ENCODE measurements at places on chromosomes 12 and 14.

DNA sequence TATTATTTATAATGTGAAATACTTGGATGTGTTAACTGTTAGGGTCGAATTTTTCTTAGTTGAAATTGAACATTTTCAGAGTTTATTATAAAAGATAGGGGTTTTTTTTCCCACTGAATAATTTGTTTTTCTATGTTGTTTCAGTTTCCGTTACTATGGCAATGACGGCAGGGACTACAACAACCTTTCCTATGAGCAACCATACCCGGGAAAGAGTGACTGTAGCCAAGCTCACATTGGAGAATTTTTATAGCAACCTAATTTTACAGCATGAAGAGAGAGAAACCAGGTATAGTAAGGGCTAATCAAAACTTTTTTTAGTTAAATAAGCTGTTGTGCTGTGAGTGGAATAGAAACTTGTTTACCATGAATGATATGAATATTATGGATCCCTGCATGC lies 35.1 kb upstream of the BMAL2 start:
- no peak for DNase-seq
- H3K36me3 ChIP-seq, result peaks cover 32% of the 10 kb centered on the region
- H3K4me1 ChIP-seq, result peaks cover 2% of the 10 kb centered on the region
- no peak overlapping the region for H3K4me3 ChIP-seq

DNA sequence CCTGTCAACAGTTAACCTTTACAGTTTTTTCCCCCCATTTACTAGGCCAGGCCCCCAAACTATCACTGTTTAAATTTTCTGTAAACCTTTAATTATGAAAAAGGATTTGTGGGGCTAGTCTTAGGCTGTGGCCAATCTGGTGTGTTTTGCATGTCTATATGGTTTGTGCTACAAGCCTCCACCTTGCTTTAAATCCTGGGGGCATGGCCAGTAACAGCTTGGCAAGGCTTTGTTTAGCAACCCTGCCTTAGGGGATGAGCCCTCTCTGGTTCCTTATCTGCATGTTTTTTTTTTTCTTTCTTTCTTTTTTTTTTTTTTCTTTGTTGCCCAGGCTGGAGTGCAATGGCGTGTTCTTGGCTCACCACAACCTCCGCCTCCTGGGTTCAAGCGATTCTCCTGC lies 102.7 kb downstream of the KCNMB4 start:
- no peaks in the 10 kb centered on the region for H3K27me3 ChIP-seq
- no peak for DNase-seq
- H3K36me3 ChIP-seq, result peaks cover 14% of the 10 kb centered on the region
- H3K4me3 ChIP-seq, result no peak overlapping the region
- H3K27ac ChIP-seq, result no peak overlapping the region

- H3K36me3 ChIP-seq, result no peaks in the 10 kb centered on the region
- DNase-seq, result no peak
- no peaks in the 10 kb centered on the region for H3K27me3 ChIP-seq
- H3K4me3 ChIP-seq, result no peak overlapping the region
- no peak overlapping the region for H3K27ac ChIP-seq
Observed at GRCh38 chr12:77578466-77579220, 252.1 kb upstream of the NAV3 start.

- H3K36me3 ChIP-seq, result no peaks in the 10 kb centered on the region
- no peak overlapping the region for H3K27ac ChIP-seq
- no peak overlapping the region for H3K4me3 ChIP-seq
- H3K27me3 ChIP-seq, result no peaks in the 10 kb centered on the region
- H3K4me1 ChIP-seq, result no peaks in the 10 kb centered on the region
Observed at GRCh38 chr12:87925021-87925420, 104.2 kb downstream of the C12orf50 start.

GRCh38 chr12:50574601-50575348 lies 70.0 kb downstream of the DIP2B start:
- H3K27ac ChIP-seq, result no peak overlapping the region
- no peaks in the 10 kb centered on the region for H3K36me3 ChIP-seq
- H3K27me3 ChIP-seq, result no peaks in the 10 kb centered on the region
- peaks cover 8% of the 10 kb centered on the region for H3K4me1 ChIP-seq
- no peak for DNase-seq

GRCh38 chr12:38847247-38847646 lies 58.1 kb downstream of the CPNE8 start:
- H3K4me3 ChIP-seq, result no peak overlapping the region
- H3K4me1 ChIP-seq, result no peaks in the 10 kb centered on the region
- H3K27ac ChIP-seq, result no peak overlapping the region
- DNase-seq, result no peak

DNA sequence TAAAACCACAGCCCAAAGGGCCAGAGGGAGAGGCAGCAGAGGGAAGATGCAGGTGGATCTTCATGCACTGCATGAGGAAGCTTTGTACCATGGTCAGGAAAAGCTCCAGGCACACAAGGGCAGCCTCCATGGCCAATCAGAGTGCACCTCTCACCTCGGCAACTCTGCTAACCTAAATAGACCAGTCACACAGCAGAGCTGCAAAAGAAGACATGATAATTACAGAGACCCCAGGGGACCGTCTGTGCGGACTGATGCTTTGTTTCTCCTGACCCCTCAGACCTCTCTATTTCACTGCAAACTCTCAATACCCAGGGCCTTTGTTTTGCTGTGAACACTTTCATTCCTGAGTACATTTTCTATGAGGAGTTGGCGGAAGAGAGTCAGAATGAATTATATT lies 10.7 kb upstream of the TCL1B start:
- DNase-seq, result no peak
- H3K4me3 ChIP-seq, result no peak overlapping the region
- H3K27ac ChIP-seq, result no peak overlapping the region
- no peaks in the 10 kb centered on the region for H3K27me3 ChIP-seq

Data from H9 (cell line).